Activated naive CD4-positive, alpha-beta T cell treated with anti-CD3 and anti-CD28 coated beads, Interleukin-2, amount 50 U/mL, for 16 hours (primary cell): ENCODE measurements at places on chromosomes 2 and 18.

DNA sequence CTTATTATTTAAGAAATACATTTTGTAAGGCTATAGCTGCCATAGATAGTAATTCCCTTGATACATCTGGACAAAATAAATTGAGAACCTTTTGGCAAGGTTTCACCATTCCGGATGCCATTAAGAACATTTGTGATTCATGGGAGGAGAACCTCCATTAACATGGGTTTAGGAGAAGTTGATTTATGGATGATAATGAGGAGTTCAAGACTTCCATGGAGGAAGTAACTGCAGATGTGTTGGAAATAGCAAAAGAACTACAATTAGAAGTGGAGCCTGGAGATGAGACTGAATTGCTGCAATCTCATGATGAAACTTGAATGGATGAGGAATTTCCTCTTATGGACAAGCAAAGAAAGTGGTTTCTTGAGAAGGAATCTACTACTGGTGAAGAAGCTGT lies 17.3 kb downstream of the PHLPP1 start:
- no peak for DNase-seq

DNA sequence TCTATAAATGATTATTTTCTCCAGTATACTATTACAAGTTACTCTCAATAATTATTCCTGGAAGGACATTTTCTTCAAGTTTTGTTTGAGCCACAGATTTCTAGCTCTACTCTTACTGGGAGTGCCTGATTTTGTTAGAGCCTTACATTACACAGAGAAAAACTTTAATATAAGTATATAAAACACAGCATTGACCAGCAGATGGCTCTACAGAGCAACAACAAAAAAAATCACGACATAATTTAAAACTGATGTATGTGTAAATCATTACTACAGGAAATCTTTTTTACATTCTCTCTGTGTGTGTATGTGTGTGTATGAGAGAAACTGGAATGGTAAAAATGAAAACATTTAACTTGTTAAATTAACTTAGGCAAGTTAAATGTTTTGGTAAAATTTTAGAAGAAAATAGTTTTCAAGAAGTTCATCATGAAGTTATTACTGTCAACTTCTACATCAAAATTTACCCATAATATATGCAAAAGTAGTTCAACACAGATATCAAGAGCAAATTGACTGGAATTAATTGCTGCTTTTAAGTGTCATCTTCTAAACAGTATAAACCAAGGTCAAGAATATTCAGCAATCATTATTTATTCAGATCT lies 103.3 kb downstream of the MDH1 start:
- no peak for DNase-seq

GRCh38 chr2:99779276-99779675 lies 289.5 kb upstream of the REV1 start:
- DNase-seq: no peak

DNA sequence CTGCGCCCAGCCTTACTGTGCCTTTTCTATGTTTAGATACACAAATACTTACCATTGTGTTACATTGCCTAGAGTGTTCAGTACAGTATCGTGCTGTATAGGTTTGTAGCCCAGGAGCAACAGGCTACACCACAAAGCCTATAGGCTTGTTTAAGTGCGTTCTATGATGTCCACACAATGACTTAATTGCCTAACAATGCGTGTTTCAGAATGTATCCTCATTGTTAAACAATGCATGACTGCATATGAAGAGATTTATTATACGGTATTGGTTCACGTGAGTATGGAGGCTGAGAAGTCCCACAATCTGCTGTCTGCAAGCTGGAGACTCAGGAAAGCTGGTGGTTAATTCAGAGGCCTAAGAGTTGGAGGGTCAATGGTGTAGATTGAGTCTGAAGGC lies 46.1 kb upstream of the MGAT4A start:
- DNase-seq: no peak

GRCh38 chr2:128016620-128017019 lies 11.2 kb downstream of the SAP130 start:
- DNase-seq: no peak

- DNase-seq: no peak
These were observed 176.3 kb downstream of the TNS1 start for GRCh38 chr2:217826520-217826919.

GRCh38 chr18:77250501-77250925 lies 865 bp downstream of the GALR1 start:
- DNase-seq: no peak

DNA sequence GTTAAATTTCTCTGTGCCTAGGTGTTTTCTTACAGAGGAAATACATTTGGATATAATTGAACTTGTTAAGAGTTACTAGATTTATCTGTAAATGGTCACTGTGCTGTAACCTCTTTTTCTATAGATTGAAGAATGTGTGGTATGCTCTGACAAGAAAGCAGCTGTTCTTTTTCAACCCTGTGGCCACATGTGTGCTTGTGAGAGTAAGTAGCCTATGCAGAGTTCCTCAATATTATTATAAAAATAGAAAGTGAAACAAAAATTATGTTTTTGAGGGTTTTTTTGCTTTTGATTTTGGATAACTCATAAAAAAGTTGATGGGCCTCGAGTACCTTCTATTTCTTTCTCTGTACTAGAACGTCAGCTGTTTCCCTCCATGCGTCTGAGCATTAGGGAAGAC lies 112.4 kb downstream of the MIB1 start:
- no peak for DNase-seq

GRCh38 chr2:43616967-43617680 lies 19.9 kb upstream of the PLEKHH2 start:
- DNase-seq: no peak

DNA sequence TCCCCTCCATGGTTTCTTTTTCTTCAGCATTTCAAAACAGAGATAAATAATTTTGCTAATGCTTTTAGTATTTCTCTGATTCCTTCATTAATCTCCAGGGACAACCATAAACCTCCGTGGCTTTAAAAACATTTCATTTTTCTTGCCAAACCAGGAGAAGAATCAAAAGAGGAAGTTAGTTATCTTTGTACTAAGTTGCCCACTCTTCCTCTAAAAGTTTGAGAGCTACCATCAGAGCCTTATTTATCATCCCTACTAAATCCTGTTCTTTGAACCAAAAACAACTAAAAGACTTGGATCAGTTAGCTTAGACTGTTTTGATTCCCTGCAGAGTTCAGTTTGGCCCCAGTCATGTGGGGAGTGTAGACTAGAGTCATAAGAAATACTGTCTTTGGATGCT lies 208.4 kb downstream of the SETBP1 start:
- no peak for DNase-seq

- DNase-seq: no peak
These were observed 99.5 kb downstream of the RBMS1 start for GRCh38 chr2:160394153-160394552.

GRCh38 chr2:2715036-2715818 lies 384.2 kb upstream of the MYT1L start:
- no peak for DNase-seq

- DNase-seq: no peak
These were observed 1806.1 kb upstream of the PIK3C3 start for GRCh38 chr18:40148960-40149359.

GRCh38 chr2:9249020-9249800 lies 42.6 kb downstream of the ASAP2 start:
- DNase-seq: no peak

DNA sequence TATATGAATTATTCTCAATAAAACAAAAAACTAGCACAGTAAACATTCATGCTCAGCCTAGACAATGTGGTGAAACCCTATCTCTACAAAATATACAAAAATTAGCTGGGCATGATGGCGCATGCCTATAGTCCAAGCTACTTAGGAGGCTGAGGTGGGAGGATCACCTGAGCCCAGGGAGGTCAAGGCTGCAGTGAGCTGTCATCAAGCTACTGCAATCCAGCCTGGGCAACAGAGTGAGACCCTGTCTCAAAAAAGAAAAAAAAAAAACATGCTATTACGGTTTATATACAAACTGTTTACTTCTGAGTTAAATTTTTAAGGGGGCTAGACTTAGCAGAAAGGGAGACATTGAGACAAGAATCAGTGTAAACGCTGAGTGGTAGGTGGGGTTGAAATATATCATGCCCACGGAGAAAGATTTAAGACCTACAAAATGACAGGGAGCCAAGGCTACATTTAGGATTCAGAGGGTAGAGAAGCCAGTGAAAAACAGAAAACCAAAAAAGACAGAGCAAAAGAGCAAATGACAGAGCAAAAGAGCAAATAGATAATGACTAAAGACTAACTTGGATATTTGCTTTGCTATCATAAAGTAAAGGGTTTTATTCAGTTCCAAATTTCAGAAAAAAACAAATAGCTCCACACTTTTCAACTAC lies 7.5 kb downstream of the TTC32 start:
- no peak for DNase-seq

DNA sequence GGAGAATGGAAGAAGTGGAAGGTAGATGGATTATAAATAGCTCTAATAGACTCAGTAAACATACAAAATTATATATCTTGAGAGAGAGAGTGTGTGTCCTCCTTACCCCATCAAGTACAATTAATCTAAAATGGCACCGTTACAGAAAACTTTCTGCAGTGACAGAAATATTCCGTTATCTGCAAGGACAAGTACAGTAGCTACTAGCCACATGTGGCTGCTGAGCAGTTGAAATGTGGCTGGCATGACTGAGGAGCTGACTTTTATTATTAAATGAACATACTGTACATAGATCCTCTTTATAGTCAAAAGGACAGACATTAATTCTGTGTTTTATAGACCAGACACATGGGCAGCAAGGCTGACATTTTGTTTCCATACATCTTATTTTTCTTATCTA lies 7.0 kb downstream of the CCDC93 start:
- no peak for DNase-seq

DNA sequence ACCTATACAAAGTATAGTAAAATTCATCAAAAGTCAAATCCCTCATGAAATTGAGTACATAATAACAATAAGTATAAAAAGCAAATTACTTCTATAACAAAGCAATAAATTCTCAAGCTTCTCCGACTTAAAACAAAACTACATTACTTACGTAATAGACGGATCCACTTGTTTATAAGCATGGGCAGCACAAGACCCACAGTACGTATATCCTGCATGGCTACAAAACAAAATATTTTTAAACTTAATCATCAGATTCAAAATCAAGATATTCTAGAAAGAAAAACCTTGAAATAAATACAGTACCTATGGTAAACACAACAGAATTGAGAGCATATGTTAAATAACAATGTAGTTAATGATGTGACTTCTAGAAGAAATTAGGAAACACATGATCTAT lies 78.9 kb downstream of the MEMO1 start:
- no peak for DNase-seq

GRCh38 chr2:226712941-226713340 lies 86.7 kb downstream of the IRS1 start:
- no peak for DNase-seq

DNA sequence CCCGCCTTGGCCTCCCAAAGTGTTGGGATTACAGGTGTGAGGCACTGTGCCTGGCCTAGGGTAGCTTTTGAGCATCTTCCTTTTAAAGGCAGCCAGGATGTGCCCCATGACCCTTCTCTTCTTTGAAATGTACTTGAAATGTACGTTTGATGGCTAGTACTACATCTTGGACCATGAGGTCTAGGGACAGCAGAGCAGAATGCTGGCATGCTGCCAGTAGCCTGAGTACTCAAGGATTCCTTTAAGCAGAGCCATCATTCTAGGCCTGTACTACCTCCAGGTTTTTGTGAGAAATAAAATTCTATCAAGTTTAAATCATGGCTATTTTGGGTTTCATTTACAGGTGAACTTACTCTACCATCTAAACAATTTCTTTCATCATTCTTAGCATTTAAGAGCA lies 2.9 kb upstream of the EML6 start:
- DNase-seq: no peak

- no peak for DNase-seq
These were observed 65.9 kb upstream of the FAM98A start for GRCh38 chr2:33665039-33665438.

- DNase-seq: no peak
These were observed 48.8 kb downstream of the ANKMY1 start for GRCh38 chr2:240508832-240509545.

GRCh38 chr2:205800773-205801172 lies 118.5 kb downstream of the NRP2 start:
- no peak for DNase-seq

- DNase-seq: no peak
These were observed 130.7 kb downstream of the CCBE1 start for GRCh38 chr18:59566533-59566971.

- DNase-seq: no peak
These were observed 6.8 kb downstream of the TBR1 start for GRCh38 chr2:161422816-161423403.

DNA sequence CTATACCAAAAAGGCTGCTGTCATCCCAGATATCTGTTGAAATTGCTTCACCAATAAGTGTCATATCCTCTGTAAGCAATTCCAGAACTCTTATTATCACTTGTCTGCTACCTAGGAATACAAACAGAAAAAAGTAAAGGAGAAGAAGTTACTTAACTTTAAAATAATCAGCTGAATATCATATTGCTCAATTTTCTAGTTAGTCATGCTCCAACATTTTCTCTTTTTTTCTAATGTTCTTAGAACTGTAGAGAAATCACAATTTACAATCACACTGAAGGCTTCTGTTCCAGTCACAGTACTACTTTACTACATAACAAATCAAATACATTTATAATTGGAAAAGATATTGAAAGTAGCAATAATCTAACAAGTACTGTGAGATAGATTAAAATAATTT lies 17.4 kb downstream of the RTTN start:
- DNase-seq: no peak

DNA sequence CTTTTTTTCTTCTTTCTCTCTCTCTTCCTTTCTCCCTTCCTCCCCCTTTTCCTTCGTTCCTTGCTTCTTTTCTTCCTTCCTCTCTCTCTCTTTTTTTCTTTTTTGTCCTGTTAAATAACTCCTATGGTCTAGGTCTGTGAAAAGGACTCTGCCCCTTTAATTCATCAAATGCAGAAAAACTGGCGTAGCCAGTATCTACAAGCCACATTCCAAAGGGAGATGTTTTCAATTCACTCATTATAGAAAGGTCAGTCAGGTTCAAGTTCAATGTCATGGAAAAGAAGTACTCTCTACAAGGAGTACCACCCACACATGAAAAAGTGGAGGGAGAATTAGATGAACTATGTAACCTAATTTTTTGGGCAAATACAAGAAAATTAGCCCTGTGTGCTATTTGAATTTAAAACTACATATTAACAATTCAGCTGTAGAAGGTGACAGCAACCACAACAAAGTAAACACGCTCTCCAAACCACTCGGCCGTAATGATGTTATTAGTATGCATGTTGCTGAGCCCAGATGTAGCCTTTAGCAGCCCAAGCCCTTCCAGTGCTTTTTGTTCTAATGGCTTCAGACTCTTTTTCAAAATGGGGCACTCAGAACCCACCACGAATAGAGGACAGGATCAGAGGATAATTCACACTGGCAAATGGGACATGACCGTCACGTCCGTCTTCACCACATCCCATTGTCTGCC lies 735.4 kb upstream of the FANCL start:
- DNase-seq: no peak

GRCh38 chr2:20397811-20398447 lies 47.3 kb upstream of the PUM2 start:
- DNase-seq: no peak
